Ovary (tissue), 10 donors: ENCODE measurements at places on chromosomes 7 and 10. TPM values are rescaled to one million over a fixed set of nuclear protein-coding genes. Genes with fewer than 3 reads are reported as not detected.

- no peak for DNase-seq
Measured at GRCh38 chr7:6443372-6443941, 4.3 kb downstream of the DAGLB start.

GRCh38 chr10:48390933-48391845 lies 84.7 kb downstream of the MAPK8 start:
- no peak for DNase-seq

Gene KIF11
- total RNA-seq: 0.23 TPM

- no peak for DNase-seq
Measured at GRCh38 chr7:39688611-39689480, 65.5 kb downstream of the RALA start.

DNA sequence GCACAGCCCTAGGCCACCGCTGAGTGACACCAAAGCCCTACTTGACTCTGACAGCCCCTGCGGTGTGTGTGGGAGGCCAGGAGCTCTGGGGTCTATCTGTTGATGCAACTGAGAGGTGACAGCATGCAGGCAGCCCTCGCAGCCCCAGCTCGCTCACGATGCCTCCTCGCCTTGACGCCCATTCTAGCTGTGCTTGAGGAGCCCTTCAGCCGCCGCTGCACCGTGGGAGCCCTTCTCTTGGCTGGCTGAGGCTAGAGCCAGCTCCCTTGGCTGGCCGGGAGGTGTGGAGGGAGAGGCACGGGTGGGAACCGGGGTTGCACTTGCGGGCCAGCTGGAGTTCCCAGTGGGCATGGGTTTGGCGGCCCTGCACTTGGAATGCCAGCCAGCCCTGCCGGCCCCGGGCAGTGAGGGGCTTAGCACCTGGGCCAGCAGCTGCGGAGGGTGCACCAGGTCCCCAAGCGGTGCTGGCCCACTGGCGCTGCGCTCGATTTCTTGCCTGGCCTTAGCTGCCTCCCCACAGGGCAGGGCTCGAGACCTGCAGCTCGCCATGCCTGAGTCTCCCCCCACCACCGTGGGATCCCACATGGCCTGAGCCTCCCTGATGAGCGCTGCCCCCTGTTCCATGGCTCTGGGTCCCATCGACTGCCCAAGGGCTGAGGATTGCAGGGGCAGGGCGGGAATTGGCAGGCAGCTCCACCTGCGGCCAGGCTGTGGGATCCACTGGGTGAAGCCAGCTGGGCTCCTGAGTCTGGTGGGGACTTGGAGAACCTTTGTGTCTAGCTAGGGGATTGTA lies 31.6 kb upstream of the POM121L12 start:
- no peak for DNase-seq

DNA sequence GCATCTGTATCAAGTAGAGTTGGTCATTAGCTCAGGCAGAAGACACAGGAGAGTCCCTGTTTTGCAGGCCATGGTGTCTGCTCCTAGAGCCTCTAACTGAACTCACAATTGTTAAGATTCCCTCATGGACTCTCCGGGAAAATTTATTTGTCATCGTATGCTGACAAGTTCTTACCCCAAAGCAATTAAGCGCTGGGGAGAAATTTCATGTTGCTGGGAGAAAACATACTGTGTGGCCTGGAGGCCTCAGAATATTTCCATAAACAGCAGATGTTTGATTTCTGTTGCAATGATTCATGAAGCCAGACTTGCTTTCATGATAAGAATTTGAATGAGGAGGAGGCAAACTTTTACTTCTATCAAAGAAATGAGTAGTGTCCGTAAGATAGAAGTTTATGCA lies 583.2 kb downstream of the GATA3 start:
- DNase-seq: no peak

DNA sequence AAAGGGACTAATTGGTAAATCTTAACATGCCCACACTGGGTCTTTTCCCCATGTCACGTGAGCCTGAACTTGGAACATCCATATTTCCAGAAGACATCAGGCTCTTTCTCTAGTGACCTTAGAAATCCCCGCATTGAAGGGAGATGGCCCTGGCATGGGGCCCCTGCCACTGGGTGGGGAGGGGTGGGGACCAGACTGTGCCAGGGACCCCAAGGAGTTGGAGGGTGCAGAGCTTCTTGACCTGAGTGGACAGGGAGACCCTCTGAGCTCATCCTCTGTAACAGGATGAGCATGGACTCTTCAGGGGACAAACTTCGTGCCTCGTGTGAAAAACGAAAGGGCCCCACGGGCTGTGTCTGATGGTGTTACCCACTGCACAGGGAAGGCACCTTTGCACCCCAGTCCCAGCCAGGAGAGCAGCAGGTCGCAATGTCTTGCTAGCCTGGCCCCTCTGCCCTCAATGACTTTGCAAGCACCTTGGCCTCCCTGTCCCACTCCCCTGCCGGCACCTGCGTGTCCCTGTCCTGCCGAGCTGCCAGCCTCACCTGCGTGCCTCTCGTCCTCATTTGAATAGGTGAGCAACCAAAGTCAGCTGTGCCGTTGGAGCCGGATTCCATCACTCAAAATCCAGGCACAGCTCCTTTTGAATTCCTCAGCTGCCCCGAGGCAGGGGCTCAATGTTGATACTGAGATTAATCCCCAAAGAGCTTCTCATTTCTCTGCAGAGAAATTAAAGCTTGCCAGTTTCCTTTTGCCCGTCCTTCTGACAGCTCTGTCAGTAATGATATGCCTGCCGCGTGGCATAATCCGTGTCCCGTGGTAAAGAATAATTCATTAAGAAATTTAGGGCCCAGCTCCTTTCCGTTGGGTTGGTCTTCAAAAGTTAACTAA lies 234.9 kb downstream of the EBF3 start:
- DNase-seq: no peak

Gene HACD1
- total RNA-seq: 7.6 TPM

DNA sequence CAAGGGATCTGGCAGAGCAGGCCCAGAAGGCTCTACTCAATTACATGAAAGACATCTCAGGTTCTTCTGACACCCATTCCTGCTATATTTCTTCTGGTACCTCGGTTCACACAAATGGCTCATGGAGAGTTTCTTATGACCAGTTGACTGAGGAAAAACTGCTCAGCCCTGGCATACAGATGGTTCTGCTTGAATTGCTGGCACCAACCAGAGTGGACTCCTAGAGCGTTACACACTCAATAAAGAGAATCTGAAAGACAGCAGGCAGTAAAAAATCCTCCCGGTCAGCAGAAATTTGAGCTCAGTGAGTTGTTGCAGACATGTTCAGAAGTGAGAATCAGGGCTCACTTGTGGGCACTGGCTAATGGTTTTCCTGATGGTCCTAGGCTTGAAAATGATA lies 434.4 kb downstream of the TCERG1L start:
- DNase-seq: no peak

DNA sequence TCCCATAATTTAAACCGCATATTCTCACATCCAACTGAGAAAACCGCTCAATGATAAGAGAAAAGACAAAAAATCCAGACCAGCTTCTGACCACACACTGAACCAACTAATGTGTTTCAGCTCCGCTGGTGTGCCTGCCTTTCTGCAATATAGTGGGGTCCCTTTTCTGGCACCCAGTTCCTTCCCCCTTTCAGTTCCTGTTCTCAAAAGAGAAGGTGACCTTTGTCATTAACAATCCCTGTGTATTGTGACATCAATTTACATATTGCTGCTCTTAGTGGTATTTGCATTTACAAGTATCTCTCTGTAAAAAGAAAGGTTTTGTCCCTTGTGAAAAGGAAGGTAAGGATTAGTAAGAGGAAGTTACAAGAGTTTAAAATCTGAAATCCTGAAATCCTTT lies 1.4 kb downstream of the PPP1R17 start:
- no peak for DNase-seq

DNA sequence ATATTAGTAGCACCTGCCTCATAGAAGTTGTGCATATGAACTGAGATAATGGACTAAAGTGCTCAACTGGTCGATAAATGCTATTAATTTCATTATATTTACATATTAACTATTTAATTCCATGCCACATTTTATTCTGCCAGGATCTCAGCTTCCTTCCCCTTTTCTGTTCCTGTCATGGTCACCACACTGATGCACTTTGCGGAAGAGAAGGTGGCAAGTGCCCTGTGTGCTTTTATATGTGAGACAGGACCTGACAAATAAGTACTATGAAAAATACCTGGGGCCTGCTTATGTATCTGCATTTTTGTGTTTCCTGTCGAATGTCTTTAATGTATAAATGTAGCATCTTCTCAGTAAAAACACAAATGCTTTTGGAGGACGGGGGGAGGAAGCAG lies 12.2 kb downstream of the ATP6V0E2 start:
- DNase-seq: no peak

Gene MMP21
- 1.2 TPM for total RNA-seq

- DNase-seq: no peak
Measured at GRCh38 chr10:74923556-74923955, 97.2 kb downstream of the KAT6B start.

Gene STAM
- total RNA-seq: 19.6 TPM

DNA sequence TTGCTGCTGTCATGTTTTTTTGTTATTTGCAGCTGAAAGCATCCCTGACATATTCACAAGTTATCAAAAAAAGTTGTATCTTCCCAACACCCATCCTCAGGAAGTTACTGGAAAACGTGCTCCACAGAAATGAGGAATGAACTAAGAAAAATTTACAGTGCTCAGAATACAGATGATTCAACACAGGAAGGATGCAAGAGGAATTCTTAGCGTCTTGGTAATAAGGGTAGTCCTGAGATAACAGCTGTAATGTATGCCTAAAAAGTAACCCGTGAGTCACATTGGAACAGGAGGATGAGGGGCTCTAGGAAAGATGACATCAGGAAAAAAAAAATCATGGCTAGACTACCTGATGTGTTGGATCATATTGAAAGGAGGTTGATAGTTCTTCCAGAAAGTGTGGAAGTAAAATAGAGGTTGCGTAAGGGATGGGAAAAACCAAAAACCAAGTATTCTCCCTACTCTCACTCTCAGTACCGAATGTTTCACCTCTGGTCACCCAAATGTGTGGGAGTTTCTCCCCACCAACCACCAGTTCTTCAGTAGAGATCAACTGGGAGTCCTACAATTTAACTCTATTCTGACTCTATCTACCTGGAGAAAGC lies 3.9 kb downstream of the ADAM12 start:
- no peak for DNase-seq

Gene SAP25
- total RNA-seq: 3.2 TPM

GRCh38 chr10:29304264-29304994 lies 15.6 kb downstream of the LYZL1 start:
- peak; percentile 71 for DNase-seq

Gene DDX50
- total RNA-seq: 27.8 TPM

GRCh38 chr7:31716355-31716754 lies 29.3 kb downstream of the PPP1R17 start:
- DNase-seq: no peak

Gene OR2A1
- total RNA-seq: 1.1 TPM

DNA sequence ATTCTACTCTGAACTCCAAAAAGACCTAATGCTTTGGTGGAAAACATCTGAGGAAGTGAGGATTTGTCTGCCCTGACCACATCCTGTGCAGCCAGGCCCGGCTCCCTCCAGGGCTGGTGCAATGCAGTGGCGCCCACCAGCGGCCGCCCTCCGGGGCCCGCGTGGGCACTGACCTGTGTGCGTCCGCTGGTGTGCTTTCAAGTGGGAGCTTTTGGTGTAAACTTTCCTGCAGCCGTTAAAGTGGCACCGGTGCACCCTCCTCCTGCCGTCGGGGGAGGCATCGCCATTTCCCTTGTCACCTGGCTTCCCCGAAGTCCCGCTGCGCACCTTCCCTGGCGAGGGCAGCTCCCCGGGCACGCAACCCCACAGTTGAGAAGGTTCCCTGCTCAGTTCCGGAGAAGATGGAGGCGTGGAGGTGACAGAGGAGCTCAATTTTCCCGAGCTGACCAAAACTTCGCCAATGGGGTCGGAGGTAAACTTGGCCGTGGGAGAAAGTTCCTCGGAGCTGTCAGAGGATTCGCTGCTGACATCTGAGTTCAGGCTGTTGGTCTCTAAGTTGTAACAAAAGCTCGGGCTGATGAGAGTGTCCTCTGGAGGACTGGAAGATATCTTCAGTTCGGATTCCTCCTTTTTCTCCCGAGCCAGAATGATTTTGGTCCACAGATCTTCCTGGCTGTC lies 3.4 kb downstream of the KLF6 start:
- no peak for DNase-seq

DNA sequence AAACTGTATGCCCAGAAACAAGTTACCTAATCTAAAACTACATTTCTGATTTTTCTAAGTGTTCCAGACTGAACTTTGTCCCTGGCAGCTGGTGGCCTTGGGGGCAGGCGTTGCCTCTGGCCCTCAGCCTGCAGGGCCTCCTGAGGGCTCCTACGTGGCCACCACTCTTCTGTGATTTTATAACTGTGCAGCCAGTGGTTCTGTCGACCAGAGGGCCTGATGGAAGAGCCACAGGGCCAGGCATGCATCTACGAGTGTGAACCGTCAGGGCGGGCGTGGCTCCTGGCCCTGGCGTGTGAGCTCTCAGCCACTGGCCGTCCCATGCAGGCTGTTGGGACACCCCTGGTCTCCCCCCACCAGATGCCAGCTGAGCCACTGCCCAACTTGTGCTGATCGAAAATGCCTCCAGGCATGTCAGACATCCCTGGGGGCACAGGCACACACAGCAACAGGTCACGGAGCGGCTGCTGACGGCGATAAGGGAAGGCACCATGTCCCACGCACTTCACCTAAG lies 173.4 kb downstream of the ZMYND11 start:
- DNase-seq: no peak

Gene FAM241B
- 1.6 TPM for total RNA-seq

DNA sequence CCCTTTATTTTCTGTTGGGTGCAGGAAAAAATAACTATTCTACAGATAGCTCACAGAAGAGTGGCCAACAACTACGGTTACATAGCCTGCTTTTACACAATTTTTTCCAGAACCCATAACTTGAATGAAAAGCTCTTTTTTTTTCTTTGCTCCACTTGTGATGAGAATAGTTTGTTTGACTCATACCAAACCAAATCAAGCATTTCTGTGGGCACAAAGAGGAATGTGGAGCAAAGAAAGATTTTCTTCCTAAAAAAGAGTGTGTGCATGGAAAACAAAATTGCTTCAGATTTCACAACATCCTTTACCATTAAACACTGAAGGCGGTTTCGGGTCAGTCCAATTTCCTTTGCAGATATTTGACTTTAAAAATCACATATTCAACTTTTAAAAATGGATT lies 54.8 kb upstream of the RAB11FIP2 start:
- no peak for DNase-seq

GRCh38 chr7:17512181-17512675 lies 213.8 kb downstream of the AHR start:
- DNase-seq: no peak

- DNase-seq: no peak
Measured at GRCh38 chr10:91537614-91538383, 95.1 kb downstream of the PPP1R3C start.

- DNase-seq: peak; percentile 89
Measured at GRCh38 chr10:36254199-36254598, 612.1 kb upstream of the FZD8 start.

DNA sequence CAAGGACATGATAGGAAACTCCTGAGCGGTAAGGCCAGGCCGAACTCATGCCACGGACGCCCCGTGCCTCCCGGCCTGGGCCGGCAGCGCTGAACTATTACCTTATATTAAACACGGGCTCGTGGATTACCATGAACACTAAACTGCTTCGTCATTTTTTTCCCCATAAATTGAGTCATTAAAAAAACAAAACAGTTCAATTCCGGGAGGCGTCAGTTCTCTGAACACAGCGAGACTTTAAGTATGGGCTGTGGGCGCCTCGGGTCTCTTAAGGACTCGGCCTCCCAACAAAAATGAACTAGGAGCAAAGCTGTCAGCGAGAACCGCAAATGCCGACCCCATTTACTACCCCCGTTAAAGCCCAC lies 519 bp downstream of the PITRM1 start:
- DNase-seq: no peak

- no peak for DNase-seq
Measured at GRCh38 chr7:43363035-43363791, 219.7 kb upstream of the STK17A start.

Gene PCDH15
- not detected for total RNA-seq
